ENCODE measurements at places on chromosomes 11 and 22. TPM values are rescaled to one million over a fixed set of nuclear protein-coding genes. Genes with fewer than 3 reads are reported as not detected.

The LIPT2 gene
- total RNA-seq: 8.4 TPM

GRCh38 chr11:66343176-66343575 lies 1.7 kb downstream of the BRMS1 start:
- H3K36me3 ChIP-seq: peaks cover 50% of the 10 kb centered on the region
- H3K4me1 ChIP-seq: peaks cover 41% of the 10 kb centered on the region
- no peak overlapping the region for H3K27ac ChIP-seq
- no peak overlapping the region for H3K4me3 ChIP-seq
- no peaks in the 10 kb centered on the region for H3K27me3 ChIP-seq
- DNase-seq: no peak

DNA sequence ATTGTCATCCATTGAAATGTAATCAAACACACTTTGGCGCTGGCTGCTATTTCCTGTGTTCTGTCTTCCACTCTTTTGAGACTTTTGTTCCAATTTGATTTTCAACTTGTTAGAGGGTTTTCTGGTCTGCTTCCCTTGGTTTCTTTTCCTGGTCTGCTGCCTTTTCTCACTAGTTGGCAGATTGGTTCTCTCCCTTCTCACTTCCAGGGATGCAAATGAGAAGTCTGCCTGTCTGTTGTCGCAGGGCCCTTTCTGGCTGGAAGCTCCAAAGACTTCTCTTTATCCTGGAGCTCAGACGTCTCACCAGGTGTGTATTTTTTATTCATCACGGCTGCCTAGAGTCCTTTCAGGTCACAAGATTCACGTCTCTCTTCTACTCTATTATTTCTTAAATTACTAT lies 84.0 kb downstream of the RPS6KA4 start:
- H3K36me3 ChIP-seq: no peaks in the 10 kb centered on the region
- H3K4me1 ChIP-seq: no peaks in the 10 kb centered on the region
- no peak overlapping the region for H3K4me3 ChIP-seq
- no peak for DNase-seq
- H3K27ac ChIP-seq: no peak overlapping the region

The MS4A18 gene
- total RNA-seq: not detected

GRCh38 chr22:37303821-37304274 lies 21.5 kb downstream of the CYTH4 start:
- no peaks in the 10 kb centered on the region for H3K27me3 ChIP-seq
- H3K36me3 ChIP-seq: no peaks in the 10 kb centered on the region

- no peaks in the 10 kb centered on the region for H3K36me3 ChIP-seq
- no peak overlapping the region for H3K27ac ChIP-seq
- no peaks in the 10 kb centered on the region for H3K27me3 ChIP-seq
- no peak overlapping the region for H3K4me3 ChIP-seq
- no peaks in the 10 kb centered on the region for H3K4me1 ChIP-seq
Observed at GRCh38 chr11:102929166-102929565, 26.4 kb downstream of the MMP13 start.

The KIAA0930 gene
- 36.4 TPM for total RNA-seq

- H3K36me3 ChIP-seq: peaks cover 24% of the 10 kb centered on the region
- peaks cover 11% of the 10 kb centered on the region for H3K4me1 ChIP-seq
- H3K4me3 ChIP-seq: no peak overlapping the region
Observed at GRCh38 chr11:77091146-77091940, 11.3 kb upstream of the OMP start.

DNA sequence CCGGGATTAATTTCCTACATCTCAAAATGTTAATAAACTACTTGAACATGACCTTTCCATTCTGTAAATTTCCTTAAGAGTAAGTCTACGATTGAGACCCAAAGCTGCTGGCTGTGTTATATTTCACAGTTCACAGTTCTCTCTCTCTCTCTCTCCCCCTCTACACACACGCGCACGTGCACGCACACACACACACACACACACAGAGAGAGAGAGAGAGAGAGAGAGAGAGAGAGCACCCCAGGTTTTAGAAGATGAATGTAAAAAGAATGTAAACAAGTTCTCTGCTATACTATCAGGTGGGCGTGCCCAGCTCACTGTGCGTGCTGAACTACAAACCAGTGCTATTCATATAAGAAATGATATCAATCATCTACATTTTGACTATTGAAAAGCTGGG lies 3.3 kb downstream of the BDNF start:
- H3K4me1 ChIP-seq: peaks cover 21% of the 10 kb centered on the region
- no peak overlapping the region for H3K4me3 ChIP-seq
- no peaks in the 10 kb centered on the region for H3K36me3 ChIP-seq
- H3K27ac ChIP-seq: no peak overlapping the region

The PTDSS2 gene
- total RNA-seq: 20.1 TPM

DNA sequence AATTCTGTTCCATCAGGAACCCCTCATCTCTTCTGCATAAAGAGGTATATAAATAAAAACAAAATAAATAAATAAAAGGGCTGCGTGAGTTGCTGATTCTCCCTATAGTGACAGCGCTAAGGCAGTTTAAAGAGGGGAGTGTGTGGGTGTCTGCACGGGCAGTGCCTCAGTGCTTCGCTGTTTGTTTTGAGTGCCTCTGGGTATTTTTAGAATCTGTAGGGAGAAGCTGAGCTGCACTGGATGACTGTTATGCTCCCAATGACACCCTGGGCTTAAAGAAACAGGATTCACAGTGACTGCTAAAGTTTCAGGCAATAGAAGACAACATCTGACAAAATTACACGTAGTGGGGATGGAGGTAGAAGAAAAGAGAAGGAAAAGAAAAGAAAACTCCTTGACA lies 38.8 kb downstream of the SLC1A2 start:
- H3K4me1 ChIP-seq: no peaks in the 10 kb centered on the region
- no peaks in the 10 kb centered on the region for H3K36me3 ChIP-seq
- H3K4me3 ChIP-seq: no peak overlapping the region
- H3K27ac ChIP-seq: no peak overlapping the region
- DNase-seq: no peak
- no peaks in the 10 kb centered on the region for H3K27me3 ChIP-seq

DNA sequence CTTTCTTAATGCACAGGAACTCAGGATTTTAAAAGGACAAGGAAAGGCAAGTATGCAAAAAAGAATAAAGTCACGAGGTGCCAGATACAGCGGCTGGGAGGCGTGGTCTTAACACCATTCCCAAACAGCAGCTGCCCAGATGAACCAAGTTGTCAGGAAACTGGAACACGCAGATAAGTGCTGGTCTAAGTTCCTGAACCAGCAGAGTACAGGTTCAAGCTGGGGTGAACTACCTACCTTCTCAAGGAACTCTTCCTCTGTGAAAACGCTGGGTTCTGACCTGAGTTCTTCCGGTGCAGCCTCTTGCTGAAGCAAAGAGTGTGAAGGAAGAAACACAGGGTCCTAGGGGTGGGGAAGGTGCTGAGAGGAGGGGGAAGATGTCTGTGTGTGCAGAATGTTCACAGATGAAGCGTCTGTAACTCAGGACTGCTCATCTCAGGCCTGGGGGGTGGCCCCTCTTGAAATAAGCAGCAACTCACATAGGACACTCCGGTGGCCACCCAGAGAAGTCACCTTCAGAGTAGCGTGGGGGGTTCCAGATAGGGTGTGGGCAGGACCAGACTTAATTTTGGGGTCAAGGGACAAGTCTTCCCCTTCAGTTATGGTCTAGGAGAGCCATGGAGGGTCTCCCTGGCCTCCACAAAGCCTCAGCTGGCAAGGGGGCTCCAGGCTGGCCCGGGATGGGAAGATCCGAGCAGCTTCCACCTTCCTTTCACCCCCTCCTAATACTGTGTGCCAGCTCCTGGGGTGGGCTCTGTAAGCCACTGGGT lies 3.2 kb downstream of the TPST2 start:
- H3K27me3 ChIP-seq: no peaks in the 10 kb centered on the region
- H3K27ac ChIP-seq: peak overlapping the region; percentile 63
- DNase-seq: no peak
- no peak overlapping the region for H3K4me3 ChIP-seq

DNA sequence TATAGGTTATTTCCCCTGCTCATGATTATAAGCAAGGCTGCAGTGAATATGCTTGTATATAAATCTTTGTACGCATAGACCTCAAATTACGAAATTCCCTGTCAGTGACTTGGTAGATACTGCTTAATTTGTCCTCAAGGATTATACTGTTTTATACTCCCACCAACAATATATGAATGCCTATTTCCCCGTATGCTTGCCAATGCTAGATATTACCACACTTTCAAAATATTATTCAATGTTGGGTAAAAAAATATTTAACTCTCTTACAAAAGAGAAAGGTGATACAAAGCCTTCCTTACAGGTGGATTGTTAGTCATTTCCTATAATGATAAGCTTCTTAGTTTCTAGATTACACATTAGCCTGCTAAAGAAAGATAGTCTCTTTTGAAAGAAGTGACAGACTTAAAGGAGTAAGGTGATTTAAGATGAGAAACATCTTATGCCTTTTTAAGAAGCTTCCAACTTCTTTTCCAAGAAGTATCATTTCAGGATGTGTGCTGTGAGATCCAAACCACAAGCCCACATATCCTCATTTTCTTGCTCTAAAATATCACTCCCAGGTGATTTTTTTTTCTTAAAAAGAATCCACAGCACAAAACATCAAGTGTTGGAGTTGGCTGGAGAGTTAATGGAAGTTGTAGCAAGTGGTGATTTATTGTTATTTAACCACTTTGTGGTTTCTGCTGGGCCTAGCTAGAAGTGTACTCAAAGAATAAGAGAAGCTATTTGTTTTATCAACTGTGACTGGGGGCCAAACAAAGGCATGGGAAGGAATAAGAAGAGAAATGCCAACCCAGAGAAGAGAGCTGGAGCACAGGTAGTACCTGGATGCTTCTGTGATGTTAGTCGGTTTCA lies 59.2 kb downstream of the BARX2 start:
- H3K36me3 ChIP-seq: no peaks in the 10 kb centered on the region
- no peak for DNase-seq
- H3K4me1 ChIP-seq: peaks cover 6% of the 10 kb centered on the region
- no peak overlapping the region for H3K4me3 ChIP-seq
- no peaks in the 10 kb centered on the region for H3K27me3 ChIP-seq

The TTC38 gene
- 13.6 TPM for total RNA-seq

The FOXR1 gene
- not detected for total RNA-seq

DNA sequence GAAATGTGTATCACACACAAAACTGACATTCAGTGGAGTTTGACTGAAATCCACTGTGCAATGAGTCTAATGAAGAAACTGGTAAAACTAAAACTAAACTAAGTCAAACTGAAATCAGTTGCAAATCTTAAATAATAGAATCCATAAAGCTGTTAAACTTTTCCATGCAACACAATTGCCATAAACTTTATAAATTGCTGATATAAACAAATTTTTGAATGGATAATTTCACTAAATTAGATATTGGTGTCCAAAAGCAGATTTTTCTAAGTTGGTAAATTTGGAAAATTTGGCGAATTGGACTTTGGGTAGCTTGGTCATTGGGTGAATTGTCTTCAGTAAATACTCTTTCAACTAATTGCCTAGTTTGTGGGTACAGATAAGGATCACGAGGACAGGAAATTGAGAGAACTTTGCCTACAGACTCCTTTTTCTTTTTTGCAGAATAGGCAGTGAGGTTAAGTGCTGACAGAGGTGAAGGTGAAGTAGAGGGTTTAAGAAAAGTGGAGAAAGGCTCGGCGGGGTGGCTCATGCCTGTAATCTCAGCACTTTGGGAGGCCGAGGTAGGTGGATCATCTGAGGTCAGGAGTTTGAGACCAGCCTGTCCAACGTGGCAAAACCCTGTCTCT lies 12.8 kb downstream of the MRPL17 start:
- no peaks in the 10 kb centered on the region for H3K4me1 ChIP-seq
- H3K36me3 ChIP-seq: no peaks in the 10 kb centered on the region
- no peak for DNase-seq
- H3K4me3 ChIP-seq: no peak overlapping the region
- H3K27me3 ChIP-seq: no peaks in the 10 kb centered on the region

DNA sequence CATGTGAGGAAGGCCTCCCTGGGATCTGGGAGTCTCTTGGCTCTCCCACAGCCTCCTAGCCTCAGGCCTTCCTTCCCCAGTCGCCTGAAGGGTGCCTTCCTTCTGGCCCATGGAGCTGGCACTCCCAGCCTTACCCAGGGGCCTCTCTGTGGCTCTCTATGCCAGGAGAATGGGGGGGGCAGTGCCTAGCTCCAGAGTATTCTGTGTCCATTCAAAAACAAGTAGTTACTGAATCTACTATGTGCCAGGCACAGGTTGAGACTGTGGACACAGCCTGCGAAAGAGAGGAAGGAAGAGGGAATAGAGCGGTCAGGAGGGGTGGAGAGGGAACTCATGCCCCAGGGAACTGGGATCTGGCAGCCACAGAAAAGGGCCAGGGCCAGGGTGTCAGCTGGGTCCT lies 2.7 kb upstream of the PLA2G3 start:
- H3K4me3 ChIP-seq: no peak overlapping the region
- no peak overlapping the region for H3K27ac ChIP-seq
- H3K4me1 ChIP-seq: peaks cover 52% of the 10 kb centered on the region
- no peaks in the 10 kb centered on the region for H3K36me3 ChIP-seq
- no peak for DNase-seq
- H3K27me3 ChIP-seq: no peaks in the 10 kb centered on the region

DNA sequence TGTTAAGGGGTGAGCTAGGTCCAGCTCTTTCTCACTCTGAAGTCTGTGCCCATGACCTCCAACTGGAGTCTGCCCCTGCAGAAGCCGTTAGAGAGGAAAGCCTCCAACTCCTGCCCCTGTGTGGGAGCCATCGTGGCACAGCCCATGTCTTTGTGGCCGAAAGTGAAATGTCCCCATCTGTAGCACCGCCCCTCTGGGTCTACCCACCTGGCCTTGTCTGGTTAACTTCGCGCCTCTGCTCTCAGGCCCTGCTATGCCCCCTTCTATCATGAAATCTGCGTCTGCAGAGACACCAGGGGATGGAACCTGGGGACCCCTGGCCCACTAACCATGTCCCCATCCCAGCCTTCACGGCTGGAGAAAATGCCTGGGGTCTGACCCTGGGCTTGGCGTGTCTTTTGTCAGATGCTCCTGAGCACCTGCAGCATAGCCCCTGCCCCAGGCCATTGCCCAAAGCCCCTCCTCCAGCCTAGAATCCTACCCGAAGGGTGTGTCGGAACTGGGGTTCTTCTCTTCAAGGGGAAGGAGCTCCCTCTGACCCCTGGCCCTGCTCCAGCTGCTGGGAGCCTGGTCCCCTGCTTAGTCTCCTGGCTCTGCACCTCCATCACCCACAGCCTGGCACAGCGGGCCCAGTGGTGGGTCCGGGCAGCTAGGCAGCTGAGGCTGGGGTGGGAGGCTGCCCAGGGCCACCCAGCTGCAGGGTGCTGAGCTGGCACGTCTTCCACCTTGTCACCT lies 35.8 kb upstream of the HMOX1 start:
- H3K4me3 ChIP-seq: no peak overlapping the region
- no peak overlapping the region for H3K27ac ChIP-seq
- DNase-seq: no peak
- peaks cover 6% of the 10 kb centered on the region for H3K4me1 ChIP-seq
- H3K36me3 ChIP-seq: peaks cover 19% of the 10 kb centered on the region

GRCh38 chr11:69129647-69130046 lies 26.1 kb upstream of the SMIM38 start:
- H3K27me3 ChIP-seq: no peaks in the 10 kb centered on the region
- no peak for DNase-seq
- H3K4me3 ChIP-seq: no peak overlapping the region
- H3K36me3 ChIP-seq: no peaks in the 10 kb centered on the region
- no peak overlapping the region for H3K27ac ChIP-seq

GRCh38 chr11:75767228-75767572 lies 1.4 kb upstream of the DGAT2 start:
- H3K27me3 ChIP-seq: no peaks in the 10 kb centered on the region
- H3K4me3 ChIP-seq: no peak overlapping the region
- H3K4me1 ChIP-seq: peaks cover 13% of the 10 kb centered on the region
- no peak for DNase-seq
- no peaks in the 10 kb centered on the region for H3K36me3 ChIP-seq

The LIN7C gene
- 30.4 TPM for total RNA-seq

The ASPHD2 gene
- 1.3 TPM for total RNA-seq

GRCh38 chr11:83649528-83649855 lies 363.3 kb upstream of the CCDC90B start:
- H3K4me3 ChIP-seq: no peak overlapping the region
- no peaks in the 10 kb centered on the region for H3K4me1 ChIP-seq
- no peak overlapping the region for H3K27ac ChIP-seq
- DNase-seq: no peak
- no peaks in the 10 kb centered on the region for H3K27me3 ChIP-seq
